ENCODE measurements at places on chromosomes 7 and 10. TPM values are rescaled to one million over a fixed set of nuclear protein-coding genes. Genes with fewer than 3 reads are reported as not detected.

Gene ENO4
- total RNA-seq, result not detected

Gene TACC2
- total RNA-seq, result not detected

- DNase-seq, result no peak
These were observed 43.7 kb upstream of the SLIT1 start for GRCh38 chr10:97229322-97230015.

GRCh38 chr7:87330942-87331341 lies 14.5 kb upstream of the CROT start:
- no peak for DNase-seq

GRCh38 chr7:132291481-132291880 lies 284.8 kb downstream of the PLXNA4 start:
- no peak for DNase-seq

GRCh38 chr10:67471022-67471421 lies 225.0 kb downstream of the CTNNA3 start:
- no peak for DNase-seq

Data from CD4-positive, CD25-positive, alpha-beta regulatory T cell (primary cell).